T-helper 22 cell (primary cell): ENCODE measurements at places on chromosomes 4 and X.

GRCh38 chr4:179029683-179030082 lies 1587.4 kb upstream of the AGA start:
- no peak for DNase-seq

- no peak for DNase-seq
These were observed 1137.6 kb downstream of the C4orf33 start for GRCh38 chr4:130233377-130234047.

- no peak for DNase-seq
These were observed 412.2 kb downstream of the PPP3CA start for GRCh38 chr4:100935090-100935489.

DNA sequence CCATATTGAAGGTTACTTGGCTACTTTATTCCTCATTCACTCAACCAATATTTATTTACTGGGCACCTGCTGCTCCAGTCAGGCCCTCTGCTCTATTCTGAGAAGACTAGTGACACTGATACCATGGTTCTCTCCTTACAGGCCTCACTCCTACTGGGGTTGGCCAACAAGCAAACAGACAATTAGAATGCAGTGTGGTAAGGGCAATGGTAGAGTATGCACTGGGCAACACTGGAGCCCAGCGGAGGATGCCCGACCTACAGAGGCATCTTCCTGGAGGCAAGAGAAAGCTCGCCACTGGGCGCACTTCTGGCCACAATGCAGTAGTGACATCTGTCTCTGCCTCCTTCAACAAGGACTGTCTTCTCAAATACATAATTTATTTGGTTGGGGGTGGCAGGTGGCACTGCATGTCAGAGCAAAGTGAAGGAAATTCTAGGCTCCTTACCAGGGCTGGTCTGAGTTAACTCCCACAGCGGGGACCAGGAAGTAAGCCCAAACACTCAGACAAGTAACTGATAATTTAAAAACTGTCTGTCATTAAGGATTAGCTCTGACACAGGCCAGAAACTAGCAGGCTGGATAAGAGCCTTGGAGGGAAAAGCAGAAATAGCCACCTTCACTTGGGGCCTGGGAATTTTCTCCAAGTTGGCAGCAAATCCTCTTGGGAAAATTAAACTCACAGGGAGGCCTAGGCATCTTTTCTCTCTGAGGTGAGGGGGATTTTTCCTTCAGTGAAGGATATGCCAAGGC lies 150.7 kb upstream of the EOLA2 start:
- DNase-seq: no peak

GRCh38 chr4:1945124-1945895 lies 63.5 kb downstream of the NELFA start:
- no peak for DNase-seq

GRCh38 chr4:70691661-70692060 lies 3.3 kb downstream of the UTP3 start:
- no peak for DNase-seq

DNA sequence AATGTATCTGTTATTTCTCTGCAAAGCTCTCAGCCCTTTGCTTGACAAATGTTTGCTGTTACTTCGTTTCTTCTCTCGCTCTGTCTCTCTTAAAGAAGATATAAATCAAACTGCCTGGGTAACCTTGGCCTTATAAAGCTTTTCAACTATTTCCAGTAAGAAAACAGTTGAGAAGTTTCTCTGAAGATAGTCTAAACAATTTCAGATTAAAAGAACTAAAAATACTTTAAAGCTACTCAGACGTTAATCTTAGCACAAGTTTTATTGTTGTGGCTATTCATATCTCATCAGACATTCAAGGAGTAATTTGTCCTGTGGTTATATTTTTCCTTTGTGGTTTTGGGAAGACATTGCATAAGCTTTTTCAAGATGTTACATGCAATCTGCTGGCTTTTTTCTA lies 22.6 kb downstream of the HOPX start:
- no peak for DNase-seq

- no peak for DNase-seq
These were observed 255.3 kb downstream of the RAPGEF2 start for GRCh38 chr4:159358226-159358625.

DNA sequence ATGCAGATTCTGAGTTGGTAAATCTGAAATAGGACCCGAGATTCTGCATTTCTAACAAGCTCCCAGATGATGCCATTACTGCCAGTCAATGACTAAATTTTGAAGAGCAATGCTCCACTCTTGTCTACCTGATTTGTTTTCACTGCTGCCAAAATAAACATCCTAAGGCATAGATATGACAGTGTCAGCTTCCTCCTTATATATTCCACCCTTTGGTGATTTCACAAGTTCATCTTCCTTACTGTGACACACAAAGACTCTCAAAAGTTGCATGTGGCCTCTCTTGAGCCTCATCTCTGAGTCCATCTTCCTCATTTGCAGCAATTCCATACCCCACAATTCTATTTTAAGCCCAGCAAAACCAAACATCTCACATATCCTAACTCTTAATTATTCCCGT lies 110.9 kb downstream of the FBXW7 start:
- DNase-seq: no peak

- no peak for DNase-seq
These were observed 32.0 kb downstream of the CXCL8 start for GRCh38 chr4:73772363-73772762.

DNA sequence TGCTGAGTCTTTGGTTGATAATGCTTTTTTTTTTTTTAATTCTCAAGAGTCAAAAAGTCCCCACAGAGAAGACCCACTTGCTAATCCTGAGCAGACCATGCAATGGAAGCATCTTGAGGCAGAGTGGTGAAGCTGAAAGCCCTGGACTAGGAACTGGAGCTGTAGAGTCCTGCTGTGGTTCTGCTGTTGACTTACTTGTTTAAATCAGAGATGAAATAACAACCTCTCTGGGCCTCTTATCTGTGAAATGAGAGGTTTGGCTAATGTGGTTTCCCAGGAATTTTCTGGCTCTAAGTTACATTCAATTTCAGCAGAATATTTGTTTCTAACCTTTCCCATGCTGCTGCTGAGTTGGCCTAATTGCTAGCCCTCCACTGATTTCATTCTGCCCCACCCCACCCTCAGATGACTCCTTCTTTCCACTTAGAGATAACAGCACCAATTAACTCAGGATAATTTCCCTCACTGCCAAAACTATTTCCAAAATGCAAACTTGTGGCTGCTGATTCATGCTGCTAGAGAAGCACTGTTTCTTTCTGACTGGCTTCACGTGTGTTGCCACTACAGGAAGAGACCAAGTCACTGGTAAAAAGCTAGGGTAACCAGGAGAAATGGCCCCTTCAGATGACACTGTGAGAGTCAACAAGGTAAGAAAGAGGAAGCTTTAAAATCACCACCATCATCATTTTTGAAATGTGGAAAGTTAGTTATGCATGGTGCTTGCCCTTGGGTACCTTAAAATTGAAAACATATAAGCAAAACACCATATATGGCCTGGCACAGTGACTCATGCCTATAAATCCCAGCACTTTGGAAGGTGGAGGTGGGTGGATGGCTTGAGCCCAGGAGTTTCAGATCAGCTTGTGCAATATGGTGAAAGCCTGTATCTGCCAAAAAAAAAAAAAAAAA lies 326.4 kb downstream of the DCHS2 start:
- DNase-seq: no peak

- no peak for DNase-seq
These were observed 10.8 kb upstream of the CRLF2 start for GRCh38 chrX:1223242-1223600.

DNA sequence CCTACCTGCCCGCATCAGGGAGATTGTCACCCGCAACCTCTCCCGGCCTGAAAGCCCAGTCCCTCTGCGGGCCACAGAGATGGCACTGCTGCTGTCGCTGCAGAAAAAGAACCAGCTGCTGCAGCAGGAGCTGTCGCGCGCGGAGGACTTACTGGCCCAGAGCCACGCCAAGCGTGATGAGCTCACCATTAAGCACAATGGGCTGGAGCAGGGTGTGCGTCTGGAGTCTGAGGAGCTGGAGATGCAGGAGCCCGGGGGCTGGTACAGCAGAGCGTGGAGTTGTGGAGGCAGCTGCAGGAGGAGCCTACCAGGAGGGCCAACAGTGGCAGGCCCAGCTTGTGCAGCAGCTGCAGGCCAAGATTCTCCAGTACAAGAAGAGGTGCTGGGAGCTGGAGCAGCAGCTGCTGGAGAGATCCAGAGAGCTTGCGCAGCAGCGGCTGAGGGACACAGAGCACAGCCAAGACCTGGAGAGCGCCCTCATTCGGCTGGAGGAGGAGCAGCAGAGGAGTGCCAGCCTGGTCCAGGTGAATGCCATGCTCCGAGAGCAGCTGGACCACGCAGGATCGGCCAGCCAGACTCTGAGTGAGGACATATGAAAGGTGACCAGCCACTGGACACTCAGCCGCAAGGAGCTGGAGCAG lies 11.3 kb downstream of the SMIM10L2A start:
- no peak for DNase-seq

DNA sequence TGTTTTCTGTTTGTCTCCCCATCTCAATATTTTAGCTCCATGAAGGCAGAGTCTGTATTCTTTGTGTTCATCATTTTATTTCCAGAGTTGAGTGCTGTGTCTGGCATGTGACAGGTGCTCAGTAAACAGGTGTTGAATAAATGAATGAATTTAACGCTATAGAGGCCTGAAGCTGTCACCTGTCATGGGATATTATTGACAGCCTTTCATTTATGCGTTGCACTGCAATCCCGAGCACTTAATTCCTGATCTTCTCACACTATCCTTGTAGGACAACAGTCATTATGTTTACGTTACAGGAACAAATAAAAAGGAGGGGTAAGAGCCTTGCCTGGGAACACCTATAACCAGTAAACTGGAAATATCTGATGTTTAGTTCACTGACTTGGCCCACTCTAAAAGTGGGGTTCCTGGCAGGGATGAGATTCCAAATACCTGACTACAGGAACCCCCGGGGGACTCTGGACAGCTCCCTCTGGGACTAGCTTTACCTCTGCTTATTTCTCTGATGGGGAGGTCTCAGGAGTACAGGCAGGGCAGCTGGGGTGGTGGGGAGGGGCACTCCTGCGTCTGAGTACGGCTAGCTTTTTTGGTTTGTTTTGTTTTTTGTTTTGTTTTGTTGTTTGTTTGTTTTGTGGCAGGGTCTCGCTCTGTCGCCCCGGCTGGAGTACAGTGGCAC lies 36.6 kb downstream of the SEL1L3 start:
- no peak for DNase-seq

DNA sequence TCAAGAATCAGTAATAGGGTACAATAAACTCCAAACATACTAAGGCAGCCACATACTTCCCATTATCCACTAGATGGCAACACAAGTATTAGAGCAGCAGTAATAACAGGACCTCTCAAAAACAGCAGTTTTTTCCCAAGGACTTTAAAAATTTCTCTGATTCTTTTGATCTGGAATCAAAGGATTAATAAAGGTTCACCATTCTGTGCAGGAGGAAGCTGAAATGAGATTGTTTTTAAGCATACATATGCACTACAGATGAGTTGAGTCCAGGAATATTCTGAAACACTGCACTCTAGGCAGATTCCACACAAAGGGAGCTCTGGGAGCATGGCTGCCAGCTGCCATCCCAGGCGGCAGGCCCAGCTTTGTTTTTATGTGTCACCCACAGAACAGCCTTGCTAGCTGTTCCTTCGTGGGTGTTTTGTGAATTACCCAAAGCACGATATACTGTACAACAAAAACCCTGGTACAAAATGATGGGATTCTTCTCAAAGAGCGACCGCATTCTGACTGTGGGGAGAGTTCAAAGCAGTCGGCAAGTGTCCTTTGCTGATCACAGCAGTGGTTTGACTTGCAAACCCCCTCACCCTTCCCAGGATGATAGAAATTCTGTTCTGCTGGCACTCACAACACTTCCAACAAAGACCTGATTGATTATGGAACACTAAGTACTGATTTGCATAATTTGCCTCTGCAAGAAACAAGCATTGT lies 61.0 kb downstream of the STX18 start:
- DNase-seq: no peak

- no peak for DNase-seq
These were observed 52.8 kb upstream of the SRPX start for GRCh38 chrX:38273453-38273852.

DNA sequence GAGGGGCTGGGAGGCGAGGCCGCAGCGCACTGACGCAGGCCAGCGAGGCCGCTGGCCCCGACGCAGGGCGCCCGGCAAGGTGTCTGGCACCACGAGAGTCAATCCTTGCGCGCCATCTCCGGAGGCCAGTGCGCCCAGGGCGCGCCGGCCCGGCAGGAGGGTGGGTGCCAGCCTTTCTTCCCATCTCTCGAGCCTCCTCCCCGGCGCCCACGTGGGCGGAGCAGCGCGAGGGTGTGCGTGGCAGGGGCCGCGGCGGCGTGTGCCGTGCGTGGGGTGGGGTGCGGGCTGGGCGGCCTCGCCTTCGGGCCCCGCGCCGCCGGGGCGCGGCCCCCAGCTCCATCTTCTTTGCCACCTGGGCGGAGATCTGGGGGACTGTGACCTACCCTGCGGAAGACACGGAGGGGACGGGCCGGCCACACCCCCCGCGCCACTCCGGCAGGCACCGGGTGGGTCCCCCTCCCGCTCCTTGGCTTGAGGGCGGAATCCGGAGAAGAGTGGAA lies 877 bp downstream of the JAKMIP1 start:
- peak; percentile 43 for DNase-seq

DNA sequence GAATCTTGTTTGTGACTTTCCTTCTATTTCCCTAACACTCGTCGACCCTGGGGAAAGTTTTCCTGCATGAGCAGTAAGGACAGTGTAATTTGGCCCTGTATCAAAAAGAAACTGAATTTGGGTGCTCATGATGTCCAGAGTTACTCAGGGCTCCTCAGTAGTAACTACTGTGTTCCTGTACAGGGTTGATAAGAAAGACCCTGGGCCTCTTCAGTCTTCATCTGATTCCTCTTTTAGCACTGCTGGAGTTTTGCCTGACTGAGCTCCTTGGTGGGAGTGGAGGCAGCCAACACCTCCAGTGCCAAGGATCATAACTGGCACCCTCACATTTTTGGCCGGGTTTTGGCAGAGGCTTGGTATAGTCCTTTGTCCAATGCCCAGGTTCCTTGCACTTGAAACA lies 7.1 kb upstream of the AREG start:
- no peak for DNase-seq
